IgD-negative memory B cell (primary cell): ENCODE measurements at places on chromosomes 5 and 9. TPM values are rescaled to one million over a fixed set of nuclear protein-coding genes. Genes with fewer than 3 reads are reported as not detected.

PCDHGC4 gene
- not detected for polyA plus RNA-seq

TMC1 gene
- not detected for polyA plus RNA-seq

POU5F2 gene
- 0.08 TPM for polyA plus RNA-seq

IL5 gene
- polyA plus RNA-seq, result not detected

PCDHB16 gene
- polyA plus RNA-seq, result not detected

IRX2 gene
- polyA plus RNA-seq, result not detected

PCDHAC2 gene
- polyA plus RNA-seq, result not detected

ADGRD2 gene
- not detected for polyA plus RNA-seq

NR4A3 gene
- polyA plus RNA-seq, result 0.60 TPM

FBXL7 gene
- not detected for polyA plus RNA-seq

NAIP gene
- 2.1 TPM for polyA plus RNA-seq

LRRC70 gene
- polyA plus RNA-seq, result not detected

RNF130 gene
- polyA plus RNA-seq, result 18.2 TPM

FYB1 gene
- polyA plus RNA-seq, result 11.6 TPM

TMOD1 gene
- polyA plus RNA-seq, result 2.8 TPM

QSOX2 gene
- 2.1 TPM for polyA plus RNA-seq

PCDHA11 gene
- not detected for polyA plus RNA-seq

SERF1A gene
- 2.2 TPM for polyA plus RNA-seq

SMAD5 gene
- 26.9 TPM for polyA plus RNA-seq

PCDHGA5 gene
- polyA plus RNA-seq, result not detected

MUSK gene
- not detected for polyA plus RNA-seq

STK32A gene
- polyA plus RNA-seq, result not detected

SPINK6 gene
- not detected for polyA plus RNA-seq

TSSK1B gene
- polyA plus RNA-seq, result not detected

FAM13B gene
- polyA plus RNA-seq, result 34.2 TPM

HMGCR gene
- polyA plus RNA-seq, result 9.0 TPM

PCDHA2 gene
- polyA plus RNA-seq, result not detected

PKD2L2 gene
- polyA plus RNA-seq, result 0.46 TPM

PNPLA7 gene
- polyA plus RNA-seq, result 2.7 TPM

ANKRD34B gene
- polyA plus RNA-seq, result not detected

PCDHB14 gene
- polyA plus RNA-seq, result not detected

GPX3 gene
- polyA plus RNA-seq, result 2.8 TPM

NMUR2 gene
- not detected for polyA plus RNA-seq

PCDHB7 gene
- polyA plus RNA-seq, result not detected

SPAG8 gene
- polyA plus RNA-seq, result 1.1 TPM

NTNG2 gene
- 0.84 TPM for polyA plus RNA-seq

SLC22A4 gene
- not detected for polyA plus RNA-seq

SWI5 gene
- polyA plus RNA-seq, result 25.4 TPM
